ENCODE measurements at places on chromosomes 2 and 18. TPM values are rescaled to one million over a fixed set of nuclear protein-coding genes. Genes with fewer than 3 reads are reported as not detected.

DNA sequence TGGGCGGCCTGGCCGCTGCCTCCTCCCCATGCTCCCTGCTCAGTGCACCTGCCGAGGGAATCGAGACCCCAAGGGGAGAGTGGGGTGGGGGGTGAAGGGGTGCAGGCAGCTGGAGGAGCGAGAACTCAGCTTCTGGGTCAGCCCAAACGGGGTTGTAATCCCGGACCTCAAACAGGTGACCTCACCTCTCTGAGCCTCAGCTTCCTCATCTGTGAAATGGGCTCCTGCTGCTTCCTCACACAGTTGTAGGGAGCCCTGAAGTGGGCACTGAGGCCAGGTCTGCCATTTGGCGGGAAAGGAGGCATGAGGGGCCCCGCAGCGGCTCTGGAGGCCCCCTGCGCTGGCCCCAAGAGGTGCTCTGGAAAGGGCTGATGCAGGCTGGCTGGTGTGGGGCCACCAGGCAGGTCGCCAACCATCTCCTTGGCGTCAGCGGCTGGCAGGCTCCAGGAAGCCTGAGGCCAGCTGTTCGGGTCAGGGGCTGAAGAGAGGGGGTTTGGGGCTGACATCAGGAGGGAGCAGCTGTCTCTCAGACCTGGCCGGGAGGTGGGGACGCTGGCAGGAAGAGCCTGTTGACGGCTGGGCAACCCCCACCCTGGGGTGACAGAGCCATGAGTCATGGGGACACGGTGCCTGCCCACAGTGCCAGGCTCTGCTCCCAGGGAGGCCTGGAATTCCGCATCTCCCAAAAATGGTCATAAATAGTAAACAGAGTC is 4.9 kb downstream of the KLHL30 start:
- no peak for DNase-seq

DNA sequence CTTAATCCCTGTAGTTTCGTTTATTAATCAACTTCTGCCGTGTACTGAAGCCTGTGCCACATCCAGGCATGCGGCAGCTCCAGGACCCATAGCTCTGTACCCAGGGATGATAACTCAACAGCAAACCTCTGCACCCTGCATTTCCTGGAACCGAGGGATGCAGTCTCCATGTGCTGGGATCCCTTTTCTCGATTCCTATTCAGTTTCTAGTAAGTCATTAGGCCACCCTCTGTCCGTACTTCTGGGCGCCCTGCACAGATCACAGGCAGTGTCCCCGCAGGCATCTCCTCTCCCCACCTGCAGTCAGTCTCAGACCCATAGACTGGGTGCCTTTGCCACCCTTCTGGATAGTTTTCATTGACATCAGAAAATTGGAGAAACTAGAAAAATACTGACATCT is 18.8 kb downstream of the TMEM18 start:
- DNase-seq: no peak

- no peak for DNase-seq
These were observed 41.0 kb downstream of the AGAP1 start for GRCh38 chr2:235534678-235535422.

GRCh38 chr2:64888591-64889309 is 100.4 kb upstream of the SLC1A4 start:
- no peak for DNase-seq

DNA sequence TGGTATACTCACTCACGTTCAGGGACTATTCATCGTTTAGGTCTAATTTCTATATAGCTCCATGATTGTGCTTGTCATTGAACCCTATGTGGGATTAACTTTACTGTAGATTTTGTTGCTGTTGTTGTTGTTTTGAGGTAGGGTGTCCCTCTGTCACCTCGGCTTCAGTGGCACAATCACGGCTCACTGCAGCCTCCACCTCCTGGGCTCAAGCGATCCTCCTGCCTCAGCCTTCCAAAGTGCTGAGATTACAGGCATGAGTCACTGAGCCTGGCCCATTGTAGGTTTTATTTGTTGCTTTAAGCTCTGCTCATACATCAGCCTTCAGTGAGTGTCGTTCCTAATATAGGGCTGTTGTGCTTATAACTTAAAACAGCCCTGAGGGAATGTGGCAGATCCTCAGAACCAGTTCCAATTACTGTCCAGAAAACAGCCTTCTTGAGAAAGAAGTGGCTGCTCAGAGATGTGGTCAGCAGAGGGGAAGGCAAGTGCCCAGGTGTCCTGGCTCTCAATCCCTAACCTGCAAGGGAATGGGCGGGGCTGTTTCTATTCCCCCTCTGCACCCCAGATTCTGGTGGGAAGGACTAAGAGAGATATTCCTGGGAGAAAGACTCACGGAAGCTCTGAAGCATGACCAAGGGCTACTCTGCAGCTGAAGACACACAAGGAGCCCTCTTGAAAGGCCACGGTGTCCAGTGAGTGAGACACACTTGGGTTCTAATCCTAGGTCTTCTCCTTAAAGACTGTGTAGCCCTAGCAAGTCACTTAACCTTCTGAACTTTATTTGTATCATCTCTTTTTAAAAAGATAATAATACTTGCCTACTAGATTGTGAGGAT is 79.6 kb upstream of the LCLAT1 start:
- no peak for DNase-seq

GRCh38 chr2:123532994-123533393 is 492.1 kb upstream of the CNTNAP5 start:
- DNase-seq: no peak

DNA sequence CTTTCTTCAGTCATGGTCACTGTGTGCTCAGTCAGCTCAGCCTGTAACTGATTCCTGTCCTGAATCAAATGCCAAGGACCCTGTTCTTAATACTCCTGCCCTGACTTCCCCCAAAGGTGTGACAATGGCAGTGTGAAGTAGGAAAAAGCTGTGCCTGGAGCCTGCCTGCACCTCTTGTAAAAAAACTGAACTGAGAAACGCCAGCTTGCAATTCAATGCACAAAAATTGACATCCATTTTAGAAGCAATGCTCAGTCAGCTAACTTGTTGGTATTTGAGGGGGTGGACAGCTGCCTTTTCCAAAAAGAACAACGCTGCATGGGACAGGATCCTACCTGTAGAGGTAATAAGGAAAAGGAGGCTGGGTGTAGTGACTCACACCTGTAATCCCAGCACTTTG is 66.3 kb upstream of the TMEM247 start:
- no peak for DNase-seq

DNA sequence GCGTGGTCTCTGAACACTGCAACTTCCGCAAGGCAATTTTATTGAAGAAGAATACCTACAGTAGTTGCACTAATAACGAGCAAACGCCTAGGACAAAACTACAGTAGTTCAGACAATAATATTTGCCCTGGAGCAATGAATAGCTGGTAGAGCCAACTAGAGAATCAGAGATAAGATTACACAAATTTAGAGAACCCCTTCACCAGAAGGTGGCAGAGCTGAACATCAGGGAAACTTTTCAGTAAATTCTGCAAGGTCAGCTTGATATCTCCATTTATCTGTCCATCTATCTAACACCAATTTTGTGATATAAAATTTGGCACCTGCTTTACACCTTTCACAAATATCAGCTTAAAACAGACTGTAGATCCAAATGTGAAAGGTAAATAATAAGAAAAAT is 43.8 kb downstream of the CDH19 start:
- DNase-seq: no peak

- no peak for DNase-seq
These were observed 246.1 kb downstream of the BCL2 start for GRCh38 chr18:63073481-63073880.

DNA sequence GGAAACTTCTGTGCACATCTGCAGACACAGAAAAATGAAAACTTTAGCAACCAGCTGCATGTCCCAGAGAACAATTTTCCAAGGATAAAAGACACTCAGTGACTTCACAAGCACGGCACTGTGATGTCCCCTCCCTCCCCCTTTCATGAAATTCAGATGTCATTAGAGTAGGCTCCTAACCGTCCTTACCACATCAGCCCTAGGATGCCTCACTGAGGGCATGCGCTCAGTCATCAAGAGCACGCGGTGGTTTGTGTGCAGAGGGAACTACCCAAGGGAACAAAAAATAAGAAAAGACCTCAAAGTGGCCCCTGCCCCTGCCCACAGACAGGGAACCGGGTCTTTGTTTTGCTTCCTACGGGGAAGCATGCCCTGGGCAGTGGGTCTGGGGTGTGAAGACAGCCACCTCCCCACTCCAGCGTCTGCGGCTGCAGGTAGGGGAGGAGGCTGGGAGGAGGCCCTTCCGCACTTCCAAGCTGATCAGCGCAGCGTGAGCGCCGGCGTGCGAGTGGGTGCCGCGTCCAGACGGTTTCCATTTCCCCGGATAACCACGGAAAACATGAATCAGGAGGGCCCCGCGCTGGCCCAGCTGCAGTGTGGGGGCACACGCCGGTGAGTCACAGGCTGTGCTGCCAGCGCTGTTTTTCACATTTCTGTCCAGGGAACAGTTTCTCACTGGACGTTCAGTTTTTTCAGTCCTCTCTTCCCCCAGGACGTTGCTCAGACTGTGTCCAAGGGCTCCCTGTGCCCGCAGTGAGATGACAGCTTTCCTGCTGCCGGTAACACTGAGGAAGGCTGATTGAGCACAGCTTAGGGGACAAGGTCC is 70.6 kb downstream of the COPS8 start:
- DNase-seq: no peak

DNA sequence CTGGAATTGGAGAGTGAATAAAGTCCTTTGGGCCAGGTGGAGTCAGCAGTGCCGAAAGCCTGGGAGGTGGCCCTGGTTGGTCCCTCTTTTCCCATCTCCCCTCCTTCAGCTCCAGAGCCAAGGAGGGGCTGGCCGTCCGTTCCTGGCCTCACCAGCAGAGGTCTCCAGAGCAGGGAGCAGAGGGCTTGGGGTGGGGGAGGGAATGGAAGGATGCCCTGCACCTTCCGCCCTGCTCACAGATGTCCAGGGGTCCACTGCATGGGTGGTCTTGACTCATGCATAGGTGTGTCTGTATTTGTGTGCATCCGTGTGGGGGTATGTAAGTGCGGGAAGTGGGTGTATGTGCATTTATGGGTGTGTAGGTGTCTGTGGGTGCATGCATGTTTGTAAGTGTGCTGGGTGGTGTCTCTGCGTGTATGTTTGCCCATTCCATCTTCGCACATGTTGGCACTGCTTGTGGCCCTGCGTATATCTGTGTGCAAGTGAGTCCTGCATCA is 201.8 kb downstream of the ZFP36L2 start:
- DNase-seq: no peak

GRCh38 chr2:239956818-239957261 is 68.3 kb downstream of the NDUFA10 start:
- DNase-seq: peak; percentile 10

Gene CRYGC
- not detected for total RNA-seq

Gene GREB1
- 2.3 TPM for total RNA-seq

Gene DYNAP
- not detected for total RNA-seq

Gene TRABD2A
- total RNA-seq: 5.4 TPM

Gene FOXI3
- total RNA-seq: not detected

Gene D2HGDH
- 29.4 TPM for total RNA-seq

Gene ADAM17
- total RNA-seq: 76.9 TPM

Gene TP53I3
- total RNA-seq: 34.4 TPM

Gene CD8B
- total RNA-seq: 1.5 TPM

Gene GNLY
- total RNA-seq: 21.5 TPM

Gene ST6GAL2
- total RNA-seq: 0.92 TPM

Gene PRKAG3
- total RNA-seq: not detected

Gene FOXD4L1
- total RNA-seq: 0.62 TPM

Gene NEB
- 0.83 TPM for total RNA-seq

Gene TMEM169
- total RNA-seq: 1.2 TPM

Data from lower lobe of right lung (tissue), 2 donors.